Natural killer cell (primary cell): ENCODE measurements at places on chromosomes 11 and 22. TPM values are rescaled to one million over a fixed set of nuclear protein-coding genes. Genes with fewer than 3 reads are reported as not detected.

B4GALNT4 gene
- 1.5 TPM for total RNA-seq

NAV2 gene
- 0.14 TPM for total RNA-seq

TMEM191B gene
- total RNA-seq, result 8.5 TPM

PDGFB gene
- 1.2 TPM for total RNA-seq

ASCL2 gene
- total RNA-seq, result 16.0 TPM

CLTCL1 gene
- total RNA-seq, result 1.2 TPM

TTLL1 gene
- 6.0 TPM for total RNA-seq

- no peak for DNase-seq
Measured at GRCh38 chr11:114154271-114155047, 94.9 kb downstream of the ZBTB16 start.

DNA sequence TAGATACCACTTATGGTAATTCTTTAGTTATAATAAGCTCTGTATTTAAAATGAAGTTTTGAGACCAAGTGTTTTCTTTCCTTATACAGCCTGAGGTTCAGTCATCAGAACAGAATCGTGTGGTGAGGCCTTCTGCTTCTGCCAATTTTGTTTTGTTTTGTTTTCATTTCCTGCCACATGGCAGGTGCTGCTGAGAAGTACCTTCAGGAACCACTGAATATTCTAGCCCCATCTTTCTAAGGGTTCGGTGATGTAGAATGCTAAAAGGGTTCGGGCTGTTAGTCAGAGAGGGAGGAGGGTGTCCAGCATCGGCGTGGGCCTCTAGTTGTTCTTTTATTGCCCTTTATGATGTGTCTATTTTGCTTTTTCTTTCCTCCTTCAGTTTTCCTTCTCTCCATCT is 25.8 kb downstream of the TNRC6B start:
- DNase-seq, result peak; percentile 70

GRCh38 chr11:11884774-11885481 is 43.2 kb downstream of the USP47 start:
- DNase-seq, result peak; percentile 26

- no peak for DNase-seq
Measured at GRCh38 chr11:70517988-70518907, 119.9 kb downstream of the CTTN start.

- DNase-seq, result no peak
Measured at GRCh38 chr11:14022821-14023220, 60.3 kb downstream of the SPON1 start.

DNA sequence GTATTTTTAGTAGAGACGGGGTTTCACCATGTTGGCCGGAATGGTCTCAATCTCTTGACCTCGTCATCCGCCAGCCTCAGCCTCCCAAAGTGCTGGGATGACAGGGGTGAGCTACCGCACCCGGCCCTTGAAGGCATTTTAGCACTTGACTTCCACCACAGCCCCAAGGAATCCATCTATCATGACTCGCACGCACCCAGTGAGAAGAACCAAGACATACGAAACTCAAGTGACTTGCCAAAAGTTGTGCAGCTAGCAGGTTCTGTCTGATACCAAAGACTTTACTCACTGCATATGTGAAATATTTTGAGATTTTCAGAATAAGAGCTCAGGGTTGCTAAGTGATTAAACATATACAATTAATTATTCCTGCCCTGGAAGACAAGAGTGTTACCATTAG is 21.0 kb downstream of the FLI1 start:
- no peak for DNase-seq

DNA sequence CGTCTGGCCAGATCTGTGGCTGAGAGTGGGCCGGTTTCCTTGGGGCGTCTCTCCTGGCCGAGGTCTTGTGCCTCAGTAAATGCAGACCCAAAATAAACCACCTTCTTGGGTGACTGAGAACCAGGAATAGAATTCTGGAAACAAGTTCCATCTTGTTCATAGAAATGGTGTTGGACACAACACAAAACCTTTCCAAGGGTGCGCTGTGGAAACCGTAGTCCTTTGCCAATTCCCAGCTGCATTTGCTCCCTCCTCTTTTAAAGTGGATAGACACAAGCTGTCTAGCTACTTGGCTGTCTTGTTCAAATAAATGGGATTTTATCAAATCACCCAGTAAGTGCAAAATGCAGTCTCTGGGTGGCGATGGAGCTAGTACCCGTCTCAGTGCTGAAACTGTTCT is 300.2 kb downstream of the SHANK2 start:
- no peak for DNase-seq

DNA sequence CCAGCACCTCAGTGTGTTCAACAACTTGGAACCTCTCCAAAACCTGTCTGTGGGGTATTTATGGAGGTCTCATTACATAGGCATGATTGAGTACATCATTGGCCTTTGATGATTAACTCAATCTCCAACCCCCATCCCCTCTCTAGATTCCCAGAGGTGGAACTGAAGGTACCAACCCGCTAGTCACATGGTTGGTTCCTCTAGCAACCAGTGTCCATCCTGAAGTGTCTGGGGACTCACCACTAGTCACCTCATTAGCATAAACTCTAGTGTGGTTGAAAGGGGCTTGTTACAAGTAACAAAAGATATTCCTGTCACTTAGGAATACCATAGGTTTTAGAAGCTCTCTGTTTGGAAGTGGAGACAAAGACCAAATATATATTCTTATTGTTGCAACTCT is 40.3 kb downstream of the SIK2 start:
- DNase-seq, result no peak

GRCh38 chr11:9524001-9524400 is 49.5 kb upstream of the WEE1 start:
- no peak for DNase-seq

DNA sequence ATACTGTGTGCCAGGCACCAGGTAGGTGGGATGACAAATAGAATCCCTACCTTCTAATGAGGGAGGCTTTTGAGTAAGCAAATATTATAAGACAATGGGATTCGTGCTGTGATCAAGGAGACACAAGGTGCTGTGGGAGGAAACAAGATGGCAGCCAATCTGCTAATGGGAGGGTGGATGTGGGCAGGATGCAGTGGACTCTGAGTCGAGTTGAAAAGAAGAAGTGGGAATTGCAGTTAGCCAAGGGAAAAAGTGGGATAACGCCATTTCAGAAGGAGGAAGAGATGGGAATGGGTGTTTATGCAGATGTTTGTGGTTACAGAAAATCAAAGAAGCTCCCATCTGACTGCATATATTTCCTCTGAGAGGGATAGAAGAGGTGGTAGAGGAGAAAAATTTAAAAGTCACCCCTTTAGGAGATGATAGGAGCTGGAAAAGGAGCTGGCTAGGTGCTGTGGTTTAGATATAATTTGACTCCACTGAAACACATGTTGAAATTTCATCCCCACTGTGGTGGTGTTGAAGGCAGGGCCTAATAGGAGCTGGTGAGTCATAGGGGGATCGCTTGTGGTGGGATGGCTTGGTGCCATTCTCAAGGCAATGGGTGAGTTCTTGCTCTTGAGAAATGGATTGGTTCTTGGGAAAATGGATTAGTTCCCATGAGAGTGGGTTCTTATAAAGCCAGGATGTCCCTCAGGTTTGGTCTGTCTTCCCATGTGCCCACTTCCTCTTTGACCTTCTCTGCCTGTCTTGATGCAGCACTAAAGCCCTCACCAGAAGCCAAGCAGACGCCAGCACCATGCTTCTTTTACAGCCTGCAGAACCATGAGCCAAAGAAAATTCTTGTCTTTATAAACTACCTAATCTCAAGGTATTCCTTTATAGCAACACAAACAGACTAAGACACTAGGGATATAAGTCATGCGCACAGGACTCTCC is 30.0 kb upstream of the POU2AF1 start:
- no peak for DNase-seq

GRCh38 chr11:35257281-35257680 is 118.3 kb downstream of the CD44 start:
- DNase-seq, result no peak

DNA sequence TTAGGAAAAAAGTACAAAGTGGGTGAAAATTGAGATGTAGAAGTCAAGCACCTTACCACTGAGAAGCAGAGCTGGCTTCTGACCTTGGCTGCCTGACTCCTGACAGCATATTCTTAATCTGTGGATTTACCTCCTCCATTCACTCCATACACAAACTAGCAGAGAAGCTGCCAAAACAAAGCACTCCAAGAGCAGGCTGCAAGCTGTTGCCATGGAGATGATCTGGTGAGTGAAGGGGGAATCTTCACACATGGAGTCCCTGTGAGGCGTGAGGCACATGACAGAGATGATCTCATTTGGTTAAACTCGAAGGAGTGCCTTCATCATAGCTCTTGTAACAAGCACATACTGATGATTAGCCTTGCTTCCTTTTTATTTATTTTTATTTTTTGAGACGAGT is 16.1 kb downstream of the COMMD9 start:
- no peak for DNase-seq

- no peak for DNase-seq
Measured at GRCh38 chr11:29989174-29989970, 27.5 kb downstream of the KCNA4 start.

DNA sequence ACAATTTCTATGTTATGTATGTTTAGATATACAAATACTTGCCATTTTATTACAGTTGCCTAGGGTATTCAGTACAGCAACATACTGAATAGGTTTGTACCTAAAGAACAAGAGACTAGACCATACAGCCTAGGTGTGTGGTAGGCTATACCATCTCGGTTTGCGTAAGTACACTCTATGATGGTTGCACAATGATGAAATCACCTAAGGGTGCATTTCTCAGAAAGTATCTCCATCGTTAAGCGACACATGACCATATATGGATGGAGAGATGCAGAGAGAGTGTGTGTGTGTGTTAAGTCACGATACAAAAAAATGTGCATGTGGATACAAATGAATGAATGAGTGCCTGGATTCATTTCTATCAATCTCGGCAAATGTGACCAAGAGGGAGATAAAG is 37.7 kb downstream of the NARS2 start:
- no peak for DNase-seq

DNA sequence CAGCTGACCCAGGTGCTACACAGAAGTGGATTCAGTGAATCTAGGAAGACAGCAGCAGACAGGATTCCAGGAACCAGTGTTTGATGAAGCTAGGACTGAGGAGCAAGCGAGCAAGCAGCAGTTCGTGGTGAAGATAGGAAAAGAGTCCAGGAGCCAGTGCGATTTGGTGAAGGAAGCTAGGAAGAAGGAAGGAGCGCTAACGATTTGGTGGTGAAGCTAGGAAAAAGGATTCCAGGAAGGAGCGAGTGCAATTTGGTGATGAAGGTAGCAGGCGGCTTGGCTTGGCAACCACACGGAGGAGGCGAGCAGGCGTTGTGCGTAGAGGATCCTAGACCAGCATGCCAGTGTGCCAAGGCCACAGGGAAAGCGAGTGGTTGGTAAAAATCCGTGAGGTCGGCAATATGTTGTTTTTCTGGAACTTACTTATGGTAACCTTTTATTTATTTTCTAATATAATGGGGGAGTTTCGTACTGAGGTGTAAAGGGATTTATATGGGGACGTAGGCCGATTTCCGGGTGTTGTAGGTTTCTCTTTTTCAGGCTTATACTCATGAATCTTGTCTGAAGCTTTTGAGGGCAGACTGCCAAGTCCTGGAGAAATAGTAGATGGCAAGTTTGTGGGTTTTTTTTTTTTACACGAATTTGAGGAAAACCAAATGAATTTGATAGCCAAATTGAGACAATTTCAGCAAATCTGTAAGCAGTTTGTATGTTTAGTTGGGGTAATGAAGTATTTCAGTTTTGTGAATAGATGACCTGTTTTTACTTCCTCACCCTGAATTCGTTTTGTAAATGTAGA is 1.7 kb downstream of the MALAT1 start:
- peak; percentile 40 for DNase-seq

DNA sequence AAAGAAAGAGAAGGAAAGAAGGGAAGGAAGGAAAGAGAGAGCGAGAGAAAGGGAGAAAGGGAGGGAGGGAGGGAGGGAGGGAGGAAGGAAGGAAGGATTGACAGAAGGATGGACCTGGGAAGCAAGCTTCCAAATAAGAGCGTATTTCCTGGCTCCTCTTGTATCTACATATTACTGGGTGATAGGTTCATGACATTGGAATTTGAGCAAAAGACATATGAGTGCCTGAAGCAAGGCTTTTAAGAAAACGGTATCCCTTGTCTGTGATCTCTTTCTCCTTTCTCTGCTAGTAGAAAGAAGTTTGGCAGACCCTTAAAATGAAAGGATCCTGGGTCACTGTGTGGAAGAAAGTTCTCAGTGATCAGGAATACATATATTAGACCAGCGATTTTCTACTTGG is 932.2 kb upstream of the CCDC90B start:
- DNase-seq, result no peak

GRCh38 chr11:14579646-14580045 is 59.5 kb upstream of the PSMA1 start:
- DNase-seq, result no peak

DNA sequence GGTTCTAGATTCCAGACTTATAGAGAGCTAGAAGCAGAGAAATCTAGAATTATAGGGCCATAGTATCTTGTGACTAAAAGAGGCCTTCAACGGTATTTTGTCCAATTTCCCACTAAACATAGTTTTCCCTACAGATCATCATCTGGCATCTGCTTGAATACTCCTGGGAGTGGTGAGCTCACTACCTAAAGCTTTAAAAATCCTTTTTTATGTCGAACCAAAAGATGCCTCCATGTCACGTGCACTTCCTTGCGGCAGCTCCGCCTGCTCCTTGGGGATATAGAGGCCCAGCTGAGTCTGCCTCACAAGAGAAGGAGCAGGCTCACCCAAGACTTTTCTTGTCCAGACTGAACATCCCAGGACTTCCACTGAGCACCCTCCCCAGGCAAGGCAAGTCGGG is 4.3 kb upstream of the MB start:
- no peak for DNase-seq
